ENCODE measurements at places on chromosomes 1 and 21. TPM values are rescaled to one million over a fixed set of nuclear protein-coding genes. Genes with fewer than 3 reads are reported as not detected.

DNA sequence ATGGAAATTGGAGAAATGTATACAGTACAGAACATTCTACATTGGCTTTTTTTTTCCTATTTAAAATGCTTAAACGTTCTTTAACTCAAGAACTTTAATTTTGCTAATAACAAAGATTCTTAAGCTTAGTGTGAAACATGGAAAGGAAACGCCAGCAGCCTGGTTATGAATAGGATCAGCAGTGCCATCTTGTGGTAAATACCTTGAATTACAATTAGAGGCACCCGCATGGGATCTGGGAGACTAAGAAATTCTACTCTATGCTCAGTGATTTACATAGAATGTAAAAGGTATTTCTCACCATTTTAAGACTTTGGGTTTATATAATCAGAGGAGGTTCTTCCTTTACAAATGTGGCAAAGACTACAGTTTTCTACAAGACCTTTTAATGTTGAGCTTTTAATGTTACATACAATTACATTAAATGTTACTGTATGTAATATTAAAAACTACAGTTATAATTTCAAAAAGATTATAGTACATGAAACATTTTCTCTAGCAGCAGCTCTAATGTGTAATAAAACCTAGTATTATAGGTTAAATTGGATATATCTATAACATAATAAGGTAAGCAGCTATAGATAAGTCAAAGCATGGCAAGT lies 32.1 kb upstream of the APOBEC4 start:
- no peak for DNase-seq

DNA sequence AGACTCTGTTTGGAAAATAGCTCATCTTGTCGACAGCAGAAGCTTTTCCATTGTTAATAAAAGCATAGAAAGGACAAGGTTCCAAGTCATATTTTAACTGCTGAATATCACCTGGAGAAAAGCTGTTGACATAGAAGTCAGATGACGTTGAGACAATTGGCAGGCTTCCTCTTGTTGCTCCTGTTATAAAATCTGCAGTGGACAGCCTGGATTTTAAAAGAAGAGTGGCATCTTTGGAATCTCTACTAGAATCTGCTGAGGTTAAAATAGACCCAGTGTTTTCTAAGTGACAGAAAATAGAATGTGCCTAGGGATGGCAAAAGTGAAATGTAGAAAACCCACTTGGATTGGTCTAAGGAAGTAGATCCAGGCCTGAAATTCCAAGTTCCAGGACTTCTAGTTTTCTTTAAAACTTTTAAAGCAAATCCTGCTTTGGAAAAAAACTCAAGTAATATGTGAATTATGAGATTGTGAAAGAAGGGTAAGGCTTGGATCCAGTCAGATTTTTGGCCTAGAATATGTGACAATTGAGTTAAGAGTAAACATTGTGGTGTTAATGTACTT lies 53.6 kb upstream of the NEXN start:
- DNase-seq: peak; percentile 65

DNA sequence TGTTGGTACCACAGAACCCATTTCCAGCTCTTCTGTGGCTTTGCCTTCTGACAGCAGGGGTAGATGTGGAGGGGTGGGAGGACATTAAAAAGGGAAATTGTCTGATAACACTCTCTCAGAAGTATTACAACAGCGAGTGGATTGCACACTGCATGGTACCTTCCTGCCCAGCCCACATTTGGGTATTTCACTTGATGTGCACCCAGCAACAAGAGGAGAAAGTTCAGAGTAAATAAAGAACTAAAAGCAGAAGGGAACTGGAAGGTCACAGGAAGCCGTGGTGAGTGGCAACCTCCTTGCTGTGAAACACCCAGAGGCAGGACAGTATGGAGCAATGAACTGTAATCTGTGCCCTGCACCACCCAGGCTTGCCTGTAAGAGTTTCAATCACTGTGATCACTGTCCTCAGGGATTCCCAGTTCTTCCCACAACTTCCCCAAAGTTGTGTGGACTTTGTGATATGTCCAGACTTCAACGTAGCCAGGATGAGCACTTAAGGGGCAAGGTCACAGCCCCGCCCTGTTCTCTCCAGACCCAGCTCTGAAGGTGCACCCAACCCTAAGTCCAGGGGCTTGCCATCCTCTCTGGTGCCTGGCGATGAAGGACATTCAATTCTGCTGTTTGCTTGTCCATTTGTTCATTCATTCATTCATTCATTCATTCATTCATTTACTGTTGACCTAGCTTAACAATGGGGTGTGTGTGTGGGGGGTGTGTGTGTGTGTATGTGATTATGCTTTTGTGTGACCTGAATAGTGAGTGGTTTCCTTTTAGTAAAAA lies 18.7 kb upstream of the F5 start:
- DNase-seq: no peak

DNA sequence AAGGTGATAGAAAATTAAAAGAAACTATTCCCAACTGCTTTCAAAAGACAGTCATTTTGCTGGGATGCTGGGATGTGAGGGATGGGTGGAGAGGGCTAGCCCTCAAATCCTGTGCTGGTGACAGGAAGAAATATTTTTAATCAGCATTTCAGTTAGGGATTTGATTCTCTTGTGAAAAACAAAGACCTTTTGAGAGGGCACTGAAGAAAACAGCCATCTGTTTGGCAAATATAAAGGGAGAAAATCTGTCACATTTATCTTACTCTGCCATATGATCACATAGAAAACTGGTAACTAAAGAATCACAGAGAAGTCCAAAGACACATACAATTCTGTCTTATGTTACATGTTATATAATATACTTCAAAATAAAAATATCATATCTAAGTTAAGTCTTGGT lies 12.3 kb downstream of the STXBP3 start:
- DNase-seq: no peak

- no peak for DNase-seq
Measured at GRCh38 chr21:44790368-44790767, 11.3 kb downstream of the UBE2G2 start.

DNA sequence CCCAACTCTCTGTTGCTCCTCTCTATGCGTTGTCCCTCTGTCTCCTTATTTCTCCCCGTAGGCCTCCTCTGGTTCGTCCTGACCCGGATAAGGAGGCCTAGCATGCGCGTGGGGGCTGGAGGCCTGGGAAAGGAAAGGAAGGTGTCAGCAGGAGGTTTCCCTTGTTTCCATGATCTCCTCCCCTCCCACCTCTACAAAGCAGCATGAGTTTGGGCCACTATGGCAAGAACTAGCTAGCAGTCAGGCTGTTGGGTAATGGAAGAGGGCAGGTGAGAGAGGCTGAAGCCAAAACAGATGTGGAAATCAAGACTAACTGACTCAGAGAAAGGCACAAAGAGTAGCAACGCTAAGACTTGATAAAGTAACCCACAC lies 687 bp upstream of the SEMA6C start:
- no peak for DNase-seq

- no peak for DNase-seq
Measured at GRCh38 chr1:109131059-109131458, 17.1 kb downstream of the ELAPOR1 start.

GRCh38 chr1:9643351-9644256 lies 7.9 kb upstream of the PIK3CD start:
- no peak for DNase-seq

- no peak for DNase-seq
Measured at GRCh38 chr1:1063261-1063944, 10.7 kb downstream of the RNF223 start.

- no peak for DNase-seq
Measured at GRCh38 chr1:106225403-106225802, 831.1 kb upstream of the PRMT6 start.

DNA sequence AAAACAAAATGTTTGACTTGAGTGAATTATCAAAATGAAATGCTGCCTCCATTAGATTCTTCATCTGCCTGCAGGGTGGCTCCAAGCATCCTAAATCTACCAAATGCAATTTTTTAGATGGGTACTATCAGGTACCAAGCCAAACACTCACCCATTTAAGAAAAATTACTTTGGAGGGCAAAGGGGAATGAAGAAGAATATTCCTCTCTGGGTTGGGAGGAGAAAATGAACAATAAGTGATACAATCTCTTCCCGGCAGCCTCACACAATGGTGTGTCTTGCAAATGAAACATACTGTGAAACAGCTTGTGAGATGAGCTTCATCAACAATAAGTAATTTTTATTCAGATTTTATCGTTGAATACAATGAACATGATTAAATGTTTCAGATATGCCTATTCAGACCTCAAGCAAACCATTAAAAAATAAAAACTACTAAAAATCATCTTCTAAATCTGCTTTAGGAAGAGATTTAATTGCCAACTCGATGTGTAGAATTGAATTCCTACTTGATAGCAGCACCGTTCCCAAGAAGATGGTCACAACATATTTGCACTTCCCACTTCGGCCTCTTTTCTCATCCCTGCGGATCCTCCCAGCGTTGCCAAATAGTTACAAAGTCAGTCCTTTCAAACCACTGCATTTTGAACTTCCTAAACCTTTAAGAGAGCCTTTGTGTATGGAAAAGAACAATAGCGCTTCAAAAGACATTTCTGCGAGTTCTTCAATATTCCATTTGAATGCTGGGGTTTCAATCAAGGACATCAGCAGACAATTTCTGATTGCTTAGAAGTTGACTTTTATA lies 2.7 kb downstream of the DAB1 start:
- DNase-seq: no peak

DNA sequence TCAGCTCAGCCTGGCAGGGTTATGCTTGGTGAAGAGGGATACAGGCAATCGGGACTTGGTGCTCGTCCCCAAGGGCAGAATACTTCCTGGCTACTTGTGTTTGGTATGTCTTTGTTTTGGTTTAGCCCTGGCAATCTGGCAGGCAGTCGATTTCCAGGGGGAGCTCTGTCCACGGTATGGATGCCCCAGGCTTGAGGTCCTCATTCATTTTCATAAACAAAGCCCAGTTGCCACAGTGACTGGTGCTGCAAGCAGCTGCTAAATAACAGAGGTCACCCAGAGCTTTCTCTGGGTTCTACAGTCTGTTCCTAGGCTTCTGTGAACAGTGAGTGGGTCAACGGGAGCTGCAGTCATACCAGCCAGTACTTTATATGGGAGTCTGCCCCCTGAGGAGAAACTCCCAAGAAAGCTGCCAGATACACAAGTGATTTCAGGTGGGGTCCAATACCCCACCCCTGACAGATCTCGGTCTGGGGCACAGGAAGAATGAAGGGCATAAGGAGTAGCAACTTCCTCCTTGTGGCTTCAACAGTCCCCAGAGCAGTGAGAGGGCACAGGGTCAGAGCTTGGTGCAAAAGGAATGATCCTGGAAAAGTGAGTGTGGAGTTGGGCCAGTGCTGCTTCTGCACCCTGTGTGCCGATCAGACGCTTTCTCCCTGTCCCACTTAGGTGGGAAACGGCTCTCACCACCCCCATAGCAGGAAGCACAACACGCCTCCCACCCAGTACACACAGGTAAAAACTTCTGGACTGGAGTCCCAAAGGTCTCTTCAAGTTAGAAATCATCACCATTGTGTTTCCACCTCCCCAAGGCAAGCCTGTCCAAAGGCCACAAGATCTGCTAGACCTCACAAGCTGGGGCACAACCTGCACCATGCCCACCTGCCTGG lies 55.5 kb downstream of the TGFBR3 start:
- DNase-seq: peak; percentile 38

GRCh38 chr21:25054689-25055088 lies 552.6 kb downstream of the MRPL39 start:
- DNase-seq: no peak

DNA sequence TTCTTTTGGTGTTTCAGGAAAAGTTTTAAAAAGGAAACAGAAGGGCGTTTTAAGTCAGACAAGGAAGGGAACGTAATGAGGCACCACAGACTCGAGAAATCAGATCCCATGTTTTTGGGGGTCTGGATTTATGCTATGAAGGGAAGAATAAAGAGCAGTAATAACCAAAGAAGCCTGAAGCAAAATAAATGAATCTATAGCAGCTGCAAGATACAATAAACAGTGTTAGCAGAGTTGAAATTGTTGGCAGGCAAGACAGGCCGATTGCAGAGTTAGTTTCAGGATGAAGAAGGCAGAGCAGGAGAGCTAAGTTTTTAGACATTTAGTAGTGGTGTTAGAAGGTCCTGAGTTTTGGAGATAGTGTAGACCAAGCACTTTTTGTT lies 425 bp downstream of the DDR2 start:
- no peak for DNase-seq

DNA sequence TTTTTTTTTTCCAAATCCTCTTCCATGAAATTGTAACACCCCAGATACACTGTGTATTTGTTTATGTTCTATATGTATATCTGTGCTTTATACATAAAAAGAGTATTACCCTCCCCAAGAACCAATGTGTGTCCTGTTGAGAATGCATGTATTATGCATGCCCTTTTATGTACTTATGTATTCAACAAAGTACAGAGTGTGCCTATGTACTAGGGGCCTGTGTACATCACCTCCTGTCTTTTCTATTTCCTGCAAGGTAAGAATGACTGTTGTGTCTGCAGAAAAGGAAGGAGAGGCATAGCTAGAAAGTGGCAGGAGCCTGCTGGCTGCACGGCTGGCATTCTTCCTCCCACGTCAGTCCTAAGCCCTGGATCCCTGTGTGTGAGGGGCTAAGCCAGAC lies 7.0 kb downstream of the TMEM61 start:
- DNase-seq: no peak

DNA sequence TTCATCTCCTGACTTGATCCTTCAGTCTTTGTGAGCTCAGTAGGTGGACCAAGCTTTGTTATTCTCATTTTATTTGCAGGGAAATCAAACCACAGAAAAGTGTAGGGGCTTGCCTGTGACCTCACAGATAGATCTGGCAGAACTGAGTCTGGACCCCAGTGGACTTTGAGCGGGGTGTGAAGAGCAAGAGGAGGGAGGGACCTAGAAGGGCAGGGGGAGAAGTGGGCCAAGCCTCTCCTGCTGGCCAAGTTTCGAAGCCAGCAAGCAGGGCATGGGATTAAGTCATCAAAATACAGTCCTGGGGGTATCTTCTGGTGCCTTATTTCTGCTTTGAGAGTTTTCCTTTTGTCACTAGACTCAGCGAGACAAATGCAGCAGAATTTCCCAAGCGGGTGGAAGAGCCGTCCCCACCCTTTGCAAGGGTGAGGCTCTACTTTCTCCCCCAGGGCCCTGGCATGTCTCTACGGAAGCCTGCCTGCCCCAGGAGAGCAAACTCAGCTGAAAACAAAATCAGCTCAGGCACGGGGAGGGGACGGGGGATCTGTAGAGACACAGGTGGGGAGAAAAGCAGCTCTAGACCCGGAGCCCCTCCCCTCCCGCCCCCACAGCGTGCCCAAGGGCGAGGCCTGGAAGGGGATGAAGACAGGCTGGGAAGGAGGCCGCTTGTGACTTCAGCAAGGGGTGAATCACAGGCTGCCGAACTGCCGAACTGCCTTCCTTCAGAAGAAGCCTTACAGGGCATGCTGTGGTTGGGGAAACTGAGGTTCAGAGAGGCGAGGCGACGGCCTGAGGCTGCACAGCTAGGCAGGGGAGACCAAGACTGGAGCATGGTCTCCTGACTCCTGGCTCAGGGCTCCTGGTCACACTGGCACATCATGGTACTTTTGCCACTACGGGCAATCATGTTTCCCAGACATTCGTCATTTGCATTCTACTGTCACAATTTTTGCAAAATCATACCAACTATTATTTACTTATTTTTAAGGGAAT lies 19.2 kb downstream of the PKP1 start:
- DNase-seq: no peak

NTNG1 gene
- total RNA-seq: 6.3 TPM

CAMK1G gene
- total RNA-seq: not detected

ATF3 gene
- 12.9 TPM for total RNA-seq

PLCH2 gene
- 0.22 TPM for total RNA-seq

TNNI3K gene
- total RNA-seq: 4.1 TPM

C8A gene
- not detected for total RNA-seq

KLHL12 gene
- 23.4 TPM for total RNA-seq

TSPEAR gene
- total RNA-seq: not detected

TNFRSF8 gene
- total RNA-seq: 1.8 TPM

KLHL20 gene
- 20.1 TPM for total RNA-seq

BECN2 gene
- not detected for total RNA-seq

Measured in tibial nerve (tissue), 4 donors.